Activated naive CD8-positive, alpha-beta T cell treated with anti-CD3 and anti-CD28 coated beads, Interleukin-2, amount 50 U/mL, for 16 hours (primary cell): ENCODE measurements at places on chromosomes 5 and 9.

DNA sequence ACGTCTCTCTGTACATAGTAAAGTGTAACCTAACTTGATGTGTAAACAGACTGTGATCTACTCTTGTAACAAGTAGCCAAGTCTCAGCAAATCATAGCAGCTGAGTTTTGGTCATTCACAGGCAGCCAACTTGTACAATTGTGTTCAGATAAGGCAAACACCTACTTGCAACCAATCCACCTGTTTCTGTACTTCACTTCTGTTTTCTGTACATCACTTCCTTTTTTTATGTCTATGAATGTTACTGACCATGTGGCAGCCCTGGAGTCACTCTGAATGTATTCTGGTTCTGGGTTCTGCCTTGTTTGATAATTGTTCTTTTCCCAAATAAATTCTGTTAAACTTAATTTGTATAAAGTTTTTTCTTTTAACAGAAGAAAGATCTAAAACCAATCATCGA, 26.0 kb downstream of the RLN2 start:
- DNase-seq: no peak

DNA sequence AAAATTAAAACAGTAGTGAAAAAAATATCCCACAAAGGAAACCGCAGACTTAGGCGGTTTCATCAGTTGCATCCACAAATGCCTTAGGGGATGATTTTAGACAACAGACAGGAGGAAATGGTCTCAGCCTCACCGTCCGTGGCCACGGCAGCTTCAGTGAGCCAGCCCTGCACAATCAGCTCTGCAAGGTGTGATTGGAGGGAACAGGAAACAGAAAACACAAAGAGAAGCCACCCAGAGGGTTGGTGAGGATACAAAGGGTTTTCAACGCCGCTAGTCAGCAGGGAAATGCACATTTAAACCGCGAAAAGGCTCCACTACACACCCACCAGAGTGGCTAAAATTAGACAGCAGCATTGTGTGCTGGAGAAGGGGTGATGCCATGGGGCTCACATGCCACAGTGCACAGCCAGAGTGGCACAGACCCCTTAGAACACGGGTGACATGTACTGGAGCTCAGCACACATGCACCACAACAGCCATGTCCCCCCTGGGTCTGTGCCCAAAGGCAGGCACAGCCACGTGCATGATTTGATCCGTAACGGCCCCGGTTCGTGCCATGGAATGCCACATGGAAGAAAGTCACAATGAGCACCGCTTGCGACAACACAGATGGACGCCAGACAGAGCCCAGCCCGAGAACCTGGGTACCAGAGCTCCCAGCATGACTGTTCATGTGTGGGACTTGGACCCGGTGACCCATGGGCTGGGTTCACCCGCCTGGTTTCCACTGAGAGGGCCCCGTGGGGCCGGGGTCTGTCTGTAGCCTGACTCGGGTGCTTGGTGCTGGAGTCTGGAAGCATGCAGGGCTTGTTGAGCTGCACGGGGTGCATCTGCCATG, 18.3 kb upstream of the TERT start:
- no peak for DNase-seq

DNA sequence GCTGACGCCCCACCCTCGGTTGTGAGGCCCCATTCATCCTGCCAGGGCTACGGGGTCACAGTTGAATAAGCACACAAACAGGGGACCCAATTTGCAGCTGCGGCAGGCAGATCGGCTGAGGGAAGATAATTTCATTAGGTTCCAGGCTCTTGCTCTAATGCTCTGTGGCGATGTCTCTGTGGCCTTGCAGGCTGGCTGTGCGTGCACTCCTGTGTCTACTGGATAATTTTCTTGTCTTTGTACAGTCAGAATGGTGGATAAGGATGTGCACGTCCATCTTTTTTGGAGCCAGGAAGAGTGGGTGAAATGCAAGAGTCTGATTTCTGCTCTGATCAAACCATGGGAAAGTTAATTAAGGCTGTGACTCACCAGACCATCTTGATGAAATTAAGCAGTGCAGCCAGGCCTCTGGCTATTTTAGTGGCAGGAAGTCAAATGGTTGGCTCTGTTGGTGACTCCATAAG, 39.2 kb downstream of the NSG2 start:
- DNase-seq: no peak

- peak; percentile 96 for DNase-seq
Observed at GRCh38 chr9:137223078-137223970, 1.3 kb upstream of the RNF208 start.

- peak; percentile 37 for DNase-seq
Observed at GRCh38 chr9:107283623-107284616, 841 bp downstream of the RAD23B start.

GRCh38 chr5:175692996-175693710, 35.3 kb downstream of the HRH2 start:
- DNase-seq: no peak

DNA sequence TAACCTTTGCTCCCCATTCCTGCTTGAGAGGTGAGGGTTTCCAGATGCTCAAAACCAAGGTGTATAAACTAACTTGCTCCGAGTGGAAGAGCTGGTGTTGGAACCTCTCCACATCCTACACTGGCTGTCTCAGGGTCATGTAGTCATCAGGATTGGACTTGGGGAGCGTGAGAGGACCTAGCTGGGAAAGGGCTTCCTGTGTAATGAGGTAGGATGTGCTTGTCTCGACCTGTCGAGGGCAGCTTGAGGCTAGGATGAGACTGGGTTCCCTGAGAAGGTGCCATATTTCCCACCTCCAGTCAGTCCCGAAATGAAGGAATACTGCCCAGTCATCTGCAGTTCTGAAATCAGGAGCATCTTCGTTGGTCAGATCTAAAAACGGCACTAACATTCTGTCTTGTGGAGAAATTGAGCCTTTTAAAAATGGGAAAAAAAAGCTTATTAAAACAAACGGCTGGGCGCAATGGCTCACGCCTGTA, 1.3 kb downstream of the CCNI2 start:
- no peak for DNase-seq

GRCh38 chr5:9335269-9335668, 210.6 kb downstream of the SEMA5A start:
- no peak for DNase-seq

DNA sequence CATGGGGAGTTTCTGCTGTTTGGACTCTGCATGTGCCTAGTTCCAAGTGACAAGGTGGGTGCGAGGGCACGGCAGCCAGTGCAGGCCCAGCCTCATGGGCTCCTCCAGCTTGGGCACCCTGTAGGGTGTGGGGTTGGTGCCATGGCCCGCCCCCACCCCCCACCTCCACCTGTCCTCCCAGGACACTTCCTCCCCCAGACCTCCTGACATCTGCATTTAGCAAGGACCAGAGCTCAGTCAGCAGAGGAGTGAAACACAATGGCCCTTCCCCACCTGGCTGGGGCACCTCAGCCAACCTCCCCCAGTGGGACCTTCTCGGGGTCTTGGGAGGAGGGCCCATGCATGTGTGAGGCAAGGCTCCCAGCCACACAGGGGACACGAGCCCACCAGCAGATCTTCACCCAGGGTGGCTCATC, 1.9 kb upstream of the NKD2 start:
- DNase-seq: no peak

DNA sequence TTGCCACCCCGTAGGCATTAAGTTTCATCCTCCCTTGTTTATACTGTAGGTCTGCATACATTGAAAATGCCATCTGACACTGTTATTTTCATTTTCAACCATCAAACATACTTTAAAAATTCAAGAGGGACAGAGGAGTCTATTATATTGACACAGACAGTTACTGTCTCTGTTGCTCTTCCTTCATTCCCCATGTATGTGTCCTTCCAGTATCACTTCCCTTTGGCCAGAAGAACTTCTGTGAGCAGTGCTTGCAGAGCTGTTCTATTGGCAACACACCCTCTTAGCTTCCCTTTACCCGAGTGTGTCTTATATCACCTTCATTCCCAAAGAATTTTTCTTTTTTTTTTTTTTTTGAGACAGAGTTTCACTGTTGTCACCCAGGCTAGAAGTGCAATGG, 42.8 kb downstream of the RASGEF1C start:
- no peak for DNase-seq

DNA sequence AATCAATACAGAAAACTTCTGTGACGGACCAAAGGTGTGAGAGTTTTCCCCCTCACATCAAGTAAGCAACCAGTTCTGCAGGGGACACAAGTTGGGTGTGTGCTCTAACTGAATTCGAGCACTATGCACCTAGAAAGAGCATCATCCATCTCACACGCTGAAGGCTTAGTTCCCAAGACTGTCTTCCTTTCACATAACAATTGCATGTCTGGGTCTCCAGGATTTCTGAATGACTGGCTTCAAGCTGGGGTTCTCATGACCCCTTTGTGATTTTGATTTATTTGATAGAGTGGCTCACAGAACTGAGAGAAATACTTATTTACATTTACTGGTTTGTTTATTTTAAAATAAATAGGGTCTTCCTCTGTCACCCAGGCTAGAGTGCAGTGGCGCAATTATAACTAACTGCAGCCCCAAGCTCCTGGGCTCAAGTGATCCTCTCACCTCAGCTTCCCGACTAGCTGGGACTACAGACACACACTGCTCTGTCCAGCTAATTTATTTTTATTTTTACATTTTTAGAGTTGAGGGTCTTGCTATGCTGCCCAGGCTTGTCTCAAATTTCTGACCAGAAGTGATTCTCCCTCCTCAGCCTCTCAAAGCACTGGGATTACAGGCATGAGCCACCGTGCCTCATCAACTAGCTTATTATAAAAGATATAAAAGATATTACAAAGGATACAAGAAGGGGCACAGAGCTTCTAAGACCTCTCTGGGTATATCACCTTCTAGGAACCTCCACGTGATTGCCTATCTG, 316.7 kb upstream of the CDH12 start:
- no peak for DNase-seq

GRCh38 chr5:133455676-133456075, 156.7 kb downstream of the FSTL4 start:
- DNase-seq: no peak

DNA sequence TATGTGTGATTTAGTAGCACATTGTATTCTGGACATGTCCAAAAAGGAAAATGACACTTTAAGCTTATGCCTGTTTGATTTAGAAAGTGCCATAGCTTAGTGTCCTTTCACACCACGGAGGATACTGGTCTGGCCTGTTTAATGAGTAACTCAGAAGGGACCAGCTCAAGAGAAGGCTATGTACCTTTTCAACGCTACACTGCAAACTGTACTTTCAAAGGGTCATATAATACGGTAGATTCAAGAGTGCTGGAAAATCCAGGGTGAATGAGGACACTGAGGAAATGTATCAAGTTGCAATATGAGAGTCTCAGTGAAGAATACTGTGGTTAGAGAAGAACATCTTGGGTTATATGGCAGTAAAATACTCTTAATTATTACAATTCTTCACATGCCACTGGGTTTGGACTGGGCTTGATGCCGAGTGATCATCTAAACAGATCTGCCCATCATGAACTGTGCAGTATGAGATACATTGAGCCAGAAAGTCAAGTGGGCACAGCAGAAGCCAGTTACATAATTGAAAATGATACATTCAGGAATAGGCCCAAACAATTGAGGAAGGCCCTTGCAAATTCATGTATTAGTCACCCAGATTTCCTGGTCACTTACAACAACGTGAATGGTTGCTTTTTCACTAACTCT, 1211.5 kb upstream of the CDH9 start:
- DNase-seq: no peak

DNA sequence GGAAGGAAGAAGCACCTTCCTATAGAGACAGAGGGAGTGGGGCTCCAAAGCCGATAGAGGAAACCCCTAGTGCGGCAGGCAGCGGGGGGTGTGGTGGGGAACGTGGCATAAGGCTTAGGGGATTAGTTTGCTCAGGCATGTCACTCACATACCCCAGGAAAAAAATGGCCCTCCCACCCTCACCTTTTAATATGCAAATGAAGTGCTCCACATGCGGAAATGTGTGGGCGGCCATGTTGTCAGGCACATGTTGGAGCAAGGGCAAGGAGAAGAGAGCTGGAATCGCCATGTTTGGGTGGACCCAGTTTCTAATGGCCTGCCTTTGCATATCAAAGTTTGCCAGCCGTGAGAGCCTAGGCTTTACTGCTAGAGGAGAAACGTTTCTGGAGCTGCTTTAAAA, 758.8 kb downstream of the NR2F1-AS1 start:
- DNase-seq: no peak

DNA sequence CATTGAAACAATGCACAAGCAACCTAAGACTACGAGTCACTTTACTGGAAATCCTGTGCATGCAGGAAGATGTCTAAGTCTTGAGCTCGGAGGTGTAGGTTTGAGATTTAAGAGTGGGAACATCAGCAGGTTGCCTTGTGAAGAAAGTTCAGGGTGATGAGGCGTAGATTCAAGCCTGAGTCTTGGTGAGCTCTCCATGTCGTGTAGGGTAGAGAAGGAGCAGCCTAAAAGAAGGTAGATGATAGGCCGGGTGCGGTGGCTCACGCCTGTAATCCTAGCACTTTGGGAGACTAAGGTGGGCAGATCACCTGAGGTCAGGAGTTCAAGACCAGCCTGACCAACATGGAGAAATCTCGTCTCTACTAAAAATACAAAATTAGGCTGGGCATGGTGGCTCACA, 30.2 kb upstream of the ANKRD18A start:
- no peak for DNase-seq

DNA sequence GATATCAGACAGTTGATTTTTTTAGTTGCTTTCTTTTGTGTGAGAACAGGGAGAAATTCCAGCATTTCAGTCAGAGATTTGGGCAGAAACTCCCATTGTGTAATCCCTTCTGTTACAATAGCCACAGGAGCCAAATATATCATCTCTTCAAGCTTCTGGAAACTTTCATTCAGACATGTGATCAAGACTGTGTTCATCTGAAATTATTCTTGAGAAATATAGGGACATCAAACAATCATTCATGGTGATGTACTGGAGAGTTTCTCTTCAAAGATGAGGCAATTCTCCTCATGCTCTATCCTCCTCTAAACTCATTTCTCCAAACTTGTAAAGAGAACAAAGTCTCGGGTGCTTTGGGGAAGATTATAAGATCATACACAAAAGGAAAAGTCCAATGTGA, 35.2 kb upstream of the CSNK1G3 start:
- no peak for DNase-seq

- no peak for DNase-seq
Observed at GRCh38 chr5:157540707-157541446, 34.7 kb downstream of the ADAM19 start.
